Stimulated activated CD4-positive, alpha-beta T cell treated with anti-CD3 and anti-CD28 coated beads, Interleukin-12 subunit alpha, Interleukin-12 subunit beta, amount 100 ng/mL, for 48 hours (primary cell): ENCODE measurements at places on chromosomes 13 and 19.
A peak's percentile ranks its signal among the peaks of the same experiment; 100 is the strongest.

DNA sequence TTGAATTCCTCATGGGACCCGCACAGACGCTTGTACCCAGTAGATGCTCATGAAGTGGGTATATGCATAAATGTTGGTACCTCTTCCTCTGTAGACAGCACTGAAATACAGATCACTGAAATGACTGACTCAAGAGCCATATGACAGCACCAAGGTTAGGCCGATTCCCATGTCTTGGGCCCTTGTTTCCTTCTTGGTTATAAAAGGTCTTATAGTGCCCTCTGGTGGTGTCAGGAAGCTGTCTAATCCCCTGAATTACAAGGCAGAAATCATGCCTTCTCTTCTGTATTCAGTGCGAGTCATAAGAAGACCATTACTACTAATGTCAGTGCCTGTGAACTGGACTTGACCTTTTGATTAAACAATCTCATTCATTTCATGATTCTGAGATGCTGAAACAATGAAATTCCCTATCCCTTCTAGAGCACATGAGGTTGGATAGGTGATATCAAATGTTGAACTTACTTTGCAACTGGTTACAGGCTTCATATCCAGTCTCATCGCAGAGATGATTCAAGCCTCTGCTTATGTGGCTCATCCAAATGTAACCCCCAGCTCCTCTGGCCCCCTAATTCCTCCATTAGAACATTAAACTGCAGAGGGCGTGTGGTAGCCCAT lies 59.7 kb downstream of the SPATA13 start:
- DNase-seq, result peak; percentile 14

- DNase-seq, result peak; percentile 28
These were observed 51.9 kb downstream of the CELF5 start for GRCh38 chr19:3276341-3276799.

- no peak for DNase-seq
These were observed 5.9 kb upstream of the ACOD1 start for GRCh38 chr13:76942363-76942762.

DNA sequence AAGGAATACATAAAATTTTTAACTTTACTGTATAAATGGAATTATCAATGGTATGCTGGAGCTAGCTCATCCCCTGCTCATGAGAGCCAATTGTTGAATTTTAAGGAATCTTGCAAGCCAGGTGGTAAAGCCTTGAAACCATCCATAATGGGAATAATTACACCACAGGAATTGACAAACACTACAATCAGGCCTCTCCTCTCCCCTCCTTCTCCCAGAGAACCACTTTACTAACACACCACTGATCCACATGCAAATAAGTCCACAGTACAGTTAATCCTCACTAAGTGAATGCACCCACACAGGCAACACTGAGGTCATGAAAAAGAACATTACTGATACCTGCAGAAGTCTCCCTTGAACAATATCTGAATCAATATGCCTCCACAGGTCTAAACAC lies 140.5 kb downstream of the KLF12 start:
- no peak for DNase-seq

- DNase-seq, result no peak
These were observed 673 bp downstream of the IFNL4 start for GRCh38 chr19:39247701-39248664.

GRCh38 chr19:37990362-37990761 lies 83.4 kb downstream of the SIPA1L3 start:
- no peak for DNase-seq

GRCh38 chr13:27266917-27267316 lies 3.7 kb upstream of the RASL11A start:
- no peak for DNase-seq

GRCh38 chr13:40787062-40787461 lies 2.3 kb upstream of the SLC25A15 start:
- DNase-seq, result no peak

GRCh38 chr13:31322026-31322425 lies 122.3 kb downstream of the B3GLCT start:
- no peak for DNase-seq

DNA sequence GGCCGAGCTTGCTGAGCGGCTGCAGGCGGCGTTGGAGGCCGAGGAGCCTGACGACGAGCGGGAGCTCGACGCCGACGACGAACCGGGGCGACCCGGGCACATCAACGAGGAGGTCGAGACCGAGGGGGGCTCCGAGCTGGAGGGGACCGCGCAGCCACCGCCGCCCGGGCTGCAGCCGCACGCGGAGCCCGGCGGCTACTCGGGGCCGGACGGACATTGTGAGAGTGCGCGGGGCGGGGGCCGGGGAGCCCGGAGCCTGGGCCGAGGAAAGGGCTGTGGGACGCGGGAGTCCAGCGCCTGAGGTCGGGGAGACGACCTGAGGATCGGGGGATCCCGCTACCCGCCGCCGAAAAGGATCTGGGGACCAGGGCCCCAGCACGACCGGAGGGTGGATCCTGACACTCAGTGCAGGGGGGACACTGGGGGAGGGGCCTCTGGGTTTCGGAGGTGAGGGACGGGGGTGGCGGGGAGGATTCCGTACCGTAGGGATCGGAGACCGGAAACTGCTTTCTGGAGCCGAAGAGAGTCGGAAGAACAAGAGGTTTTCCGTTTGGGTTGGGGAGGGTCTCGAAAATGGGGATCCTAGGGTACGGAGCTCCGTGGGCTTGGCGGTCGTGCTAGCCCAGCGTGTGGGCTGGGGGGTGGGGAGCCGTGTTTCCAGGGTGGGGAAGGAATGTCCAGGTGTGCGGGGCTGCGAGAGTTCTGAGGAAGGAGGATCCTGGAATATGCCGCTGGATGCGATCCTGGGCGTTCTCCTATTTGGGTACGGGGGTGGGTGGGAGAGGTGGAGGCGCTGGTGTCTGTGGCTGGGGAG lies 616 bp downstream of the HNRNPUL1 start:
- DNase-seq, result peak; percentile 55
